ENCODE measurements at places on chromosomes 16 and 17.

GRCh38 chr16:21302898-21303528, 24.9 kb upstream of the CRYM start:
- no peak for DNase-seq

DNA sequence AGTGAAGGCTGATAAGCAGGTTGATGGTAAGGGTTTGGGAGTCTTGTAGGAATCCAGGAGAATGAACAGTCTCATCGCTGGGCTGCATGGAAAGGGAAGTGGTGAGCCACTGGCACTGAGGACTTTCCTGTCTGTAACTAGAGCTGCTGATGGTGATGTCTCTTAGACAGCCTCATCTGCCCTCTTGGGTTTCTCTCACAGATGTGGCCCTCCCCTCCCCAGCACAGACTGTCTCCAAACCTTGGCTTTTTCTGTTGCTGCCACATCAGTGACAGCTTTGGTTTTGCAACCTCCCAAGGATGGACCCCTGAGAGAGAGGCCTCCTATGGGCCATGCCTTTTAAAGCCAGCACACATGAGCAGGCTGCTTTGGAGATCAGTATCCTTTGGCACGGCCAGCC, 16.9 kb downstream of the PLCG2 start:
- no peak for DNase-seq

- no peak for DNase-seq
These were observed 155.8 kb upstream of the GSE1 start for GRCh38 chr16:85457366-85457765.

DNA sequence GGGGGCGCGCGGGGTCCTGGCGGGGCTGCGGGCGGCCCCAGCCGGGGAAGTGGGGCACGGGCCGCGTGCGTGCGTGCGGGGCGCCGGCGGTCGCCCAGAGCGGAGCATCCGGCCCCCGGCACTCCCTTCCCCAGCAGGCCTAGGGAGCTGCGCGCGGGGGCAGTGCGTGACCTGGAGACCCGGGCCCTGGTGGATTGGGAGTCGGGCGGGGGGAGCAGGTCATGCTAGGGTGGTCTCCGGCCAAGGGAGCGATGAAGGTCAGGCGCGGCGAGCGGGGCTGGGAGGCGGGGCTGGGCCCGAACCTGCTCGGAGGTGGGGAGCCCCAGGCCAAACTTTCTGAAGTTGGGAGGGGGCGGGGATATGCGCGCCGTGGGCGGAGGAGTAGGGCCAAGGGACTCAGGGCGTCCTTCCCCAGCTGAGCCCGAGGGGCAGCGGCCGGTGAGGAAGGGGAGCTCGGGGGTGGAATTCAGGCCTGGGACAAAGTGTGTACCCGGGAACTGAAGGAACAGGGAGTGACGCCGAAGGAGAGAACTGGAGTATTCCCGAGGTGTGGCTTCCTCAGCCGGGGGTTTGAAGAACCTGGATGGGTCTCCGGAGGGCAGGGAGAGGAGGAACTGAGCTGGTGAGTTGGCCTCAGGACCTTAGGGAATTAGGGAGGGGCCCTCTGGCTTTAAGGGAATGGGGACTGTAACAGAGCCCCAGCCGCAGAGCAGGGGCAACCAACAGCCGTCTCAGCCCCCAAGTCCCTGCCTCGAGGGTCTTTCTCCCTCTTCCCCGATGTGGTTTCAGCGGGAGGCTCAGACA, 589 bp downstream of the XYLT2 start:
- no peak for DNase-seq

- DNase-seq: no peak
These were observed 16.3 kb upstream of the WFIKKN2 start for GRCh38 chr17:50818921-50819657.

DNA sequence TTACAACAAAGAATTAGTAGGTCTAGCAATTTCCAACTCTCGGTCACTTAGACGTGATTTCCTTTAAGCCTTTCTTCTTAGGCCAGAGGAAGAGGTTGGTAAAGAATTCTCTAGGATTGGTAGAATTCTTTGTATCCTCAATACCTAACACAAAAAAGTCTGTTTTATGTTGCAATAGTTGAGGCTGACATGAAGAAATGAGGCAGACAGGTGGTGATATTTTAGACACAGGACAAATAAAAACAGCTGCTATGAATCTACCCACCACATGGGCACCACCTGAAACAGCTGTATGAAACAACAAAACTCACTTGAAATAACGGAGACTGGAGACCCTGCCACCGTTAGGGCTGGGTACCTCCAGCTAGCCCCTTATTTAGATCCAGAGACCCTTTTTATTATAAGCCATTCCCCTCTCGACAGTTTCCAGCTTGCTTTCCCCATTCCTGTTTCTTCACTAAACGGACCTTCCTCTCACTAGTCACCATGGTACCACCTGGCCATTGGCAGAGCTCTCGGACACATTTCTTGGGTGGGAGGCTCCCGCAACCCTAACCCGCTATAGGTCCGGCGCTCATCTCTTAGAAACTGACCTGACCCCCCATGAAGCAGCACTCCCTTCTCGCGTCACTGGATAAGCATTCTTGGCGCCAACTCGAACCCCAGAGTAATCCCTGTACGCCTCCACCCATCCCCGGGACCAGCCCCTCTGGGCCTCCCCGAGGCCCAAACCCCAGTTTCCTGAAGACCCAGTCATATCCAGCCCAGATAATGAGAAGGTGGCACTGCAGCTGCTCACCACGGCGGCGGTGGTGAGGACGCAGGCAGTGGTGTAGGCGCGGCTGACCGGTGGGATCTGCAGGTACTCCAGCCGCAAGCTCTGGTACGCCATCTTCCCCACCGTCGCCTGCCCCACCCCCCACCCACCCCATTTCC, at the start of gene DERL2:
Gene DERL2 (minus strand): TSS at position 909 of the 936 bp plus-strand sequence. CDS start 17 bp downstream, at position 892.
- no peak for DNase-seq

- DNase-seq: no peak
These were observed 1.2 kb downstream of the AQP8 start for GRCh38 chr16:25217921-25218320.

GRCh38 chr17:33481652-33482051, 188.6 kb upstream of the ASIC2 start:
- DNase-seq: no peak

DNA sequence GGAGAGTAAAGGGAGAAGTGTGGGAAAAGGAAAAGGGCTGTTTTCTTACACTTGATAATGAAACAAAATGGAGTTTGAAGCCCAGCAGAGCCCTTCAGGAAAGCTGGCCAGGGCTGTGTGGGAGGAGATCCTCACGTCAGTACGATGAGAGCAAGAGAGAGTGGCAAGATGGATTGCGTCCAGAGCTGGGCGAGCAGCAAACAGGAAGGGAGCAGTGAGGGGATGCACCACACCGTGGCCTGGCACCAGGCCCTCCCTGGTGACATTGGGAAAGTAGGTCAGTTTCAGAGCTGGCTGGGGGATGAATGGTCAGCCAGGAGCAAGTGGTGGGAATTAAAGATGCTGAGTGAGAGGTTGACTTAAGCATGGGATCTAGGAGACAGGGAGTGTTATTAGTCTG, 273.6 kb downstream of the GRIN2A start:
- DNase-seq: no peak

DNA sequence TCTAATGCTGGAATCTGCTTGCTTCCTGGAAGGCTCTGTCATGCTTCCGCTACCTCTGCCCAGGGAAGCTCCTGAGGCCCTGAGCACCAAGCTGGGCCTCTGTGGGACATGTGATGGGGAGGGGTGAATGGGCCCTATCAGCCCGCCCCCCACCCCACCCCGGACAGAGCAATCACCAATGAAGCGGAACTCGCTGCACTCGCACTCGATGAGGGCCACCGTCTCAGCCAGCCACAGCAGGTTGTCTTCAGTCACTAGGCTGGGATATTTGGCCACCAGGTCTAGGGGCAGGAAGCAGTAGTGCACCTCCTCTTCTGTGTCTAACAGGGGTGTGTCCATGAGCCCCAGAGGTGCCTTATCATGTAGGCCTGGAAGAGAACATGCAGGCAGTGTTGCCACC, 23.6 kb downstream of the KCTD19 start:
- DNase-seq: no peak

DNA sequence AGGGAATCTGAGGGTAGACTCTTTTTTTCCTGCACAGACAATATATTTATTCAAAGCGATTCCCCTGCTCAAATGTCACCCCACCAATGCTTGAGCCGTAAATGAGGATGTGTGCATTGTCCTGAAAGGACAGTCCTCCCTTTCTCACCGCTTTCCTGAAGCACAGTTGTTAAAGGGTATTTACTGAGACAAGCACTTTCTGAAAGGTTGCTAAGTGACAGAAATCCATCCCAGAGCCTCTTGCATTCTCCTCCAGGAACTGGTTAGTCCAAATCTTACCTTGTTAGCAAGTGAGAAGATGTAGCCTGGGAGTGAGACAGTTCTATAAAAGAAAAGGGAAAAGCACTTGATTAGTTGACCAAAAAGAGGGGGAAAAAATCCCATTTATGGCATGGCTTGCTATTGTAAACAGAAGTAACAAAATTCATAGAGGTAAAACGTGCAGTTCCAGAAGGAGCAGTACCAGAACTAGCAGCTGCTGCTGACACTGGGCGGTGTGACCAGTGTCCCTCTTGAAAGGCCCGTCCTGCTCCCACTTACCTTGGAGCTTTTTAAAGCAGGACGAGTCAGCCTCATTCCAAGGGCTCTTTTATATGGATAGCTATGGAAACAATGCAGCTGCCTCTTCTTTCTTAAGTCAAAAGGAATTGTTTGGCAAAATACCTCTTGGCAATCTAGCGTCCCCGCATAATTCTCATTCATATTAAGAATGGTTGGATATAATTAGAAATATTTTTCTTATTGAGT, at the start of gene MYH2:
Gene MYH2 (minus strand): TSS at position 563 of the 747 bp plus-strand sequence. CDS start 1,738 bp downstream, outside the sequence.
- DNase-seq: no peak

DNA sequence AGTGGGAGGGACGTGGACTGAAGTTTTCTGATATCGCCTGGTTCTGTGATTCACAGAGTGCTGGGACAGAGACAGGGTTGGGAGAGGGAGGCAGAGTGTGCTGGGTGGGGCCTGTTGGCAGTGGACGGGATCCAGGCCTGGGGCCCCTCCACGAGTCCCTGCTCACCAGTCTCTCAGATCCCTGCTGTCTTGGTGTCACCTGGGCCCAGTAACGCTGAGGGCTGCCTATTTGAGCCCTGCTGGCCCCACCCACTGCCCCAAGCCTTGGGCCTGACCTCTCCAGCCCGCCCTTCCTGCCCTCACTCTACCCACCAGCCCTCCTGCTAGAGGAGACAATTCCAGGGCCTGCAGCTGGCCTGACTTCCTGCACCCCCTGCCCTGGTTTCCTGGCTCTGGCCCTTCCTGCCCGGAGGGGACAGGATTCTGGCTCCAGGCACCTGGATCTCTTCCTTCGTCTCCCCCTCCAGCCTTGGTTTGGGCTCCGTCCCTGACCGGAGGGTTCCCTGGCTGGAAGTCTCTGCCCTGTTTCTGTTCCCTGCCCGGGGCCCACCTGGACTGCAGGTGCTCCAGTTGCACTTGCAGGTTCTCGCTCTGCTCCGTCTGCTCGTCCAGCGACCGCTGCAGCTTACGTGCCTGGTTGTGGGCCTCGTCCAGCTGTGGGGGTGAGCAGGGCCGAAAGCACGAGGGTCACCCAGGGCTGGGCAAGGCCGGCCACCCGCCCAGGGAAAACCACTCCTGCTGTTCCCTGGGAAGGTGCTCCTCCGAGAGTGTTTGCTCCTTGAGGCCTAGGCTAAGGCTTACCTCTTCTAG, 21.4 kb downstream of the CCDC102A start:
- DNase-seq: no peak

DNA sequence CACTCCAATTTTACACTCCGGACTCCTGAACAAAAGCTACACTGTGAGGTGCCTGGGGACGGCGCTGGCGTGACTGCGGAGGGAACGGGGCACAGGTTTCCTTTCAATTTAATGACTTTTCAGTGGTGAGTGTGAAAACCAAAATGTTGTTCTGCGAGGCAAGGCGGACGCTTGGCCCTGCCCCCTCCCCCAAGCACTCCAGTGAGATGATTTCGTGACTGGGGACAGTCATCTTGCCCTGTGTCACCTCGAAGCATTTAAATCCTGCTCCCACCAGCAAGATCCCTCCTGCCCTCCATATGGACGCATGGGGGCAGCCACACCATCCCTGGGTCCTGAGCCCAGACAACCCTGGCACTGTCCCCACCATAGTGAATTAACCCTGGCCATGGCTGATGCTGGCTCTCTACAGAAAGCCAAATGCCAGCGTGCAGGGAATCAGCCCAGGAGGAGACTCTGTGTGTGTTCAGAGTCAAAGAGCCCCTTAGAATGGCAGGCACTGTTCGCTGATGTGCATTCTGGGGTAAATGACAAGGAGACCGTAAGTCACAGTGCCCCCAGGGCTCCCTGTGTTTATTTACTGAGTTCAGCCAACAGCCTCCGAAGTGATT, 41.0 kb downstream of the C16orf95 start:
- DNase-seq: no peak

DNA sequence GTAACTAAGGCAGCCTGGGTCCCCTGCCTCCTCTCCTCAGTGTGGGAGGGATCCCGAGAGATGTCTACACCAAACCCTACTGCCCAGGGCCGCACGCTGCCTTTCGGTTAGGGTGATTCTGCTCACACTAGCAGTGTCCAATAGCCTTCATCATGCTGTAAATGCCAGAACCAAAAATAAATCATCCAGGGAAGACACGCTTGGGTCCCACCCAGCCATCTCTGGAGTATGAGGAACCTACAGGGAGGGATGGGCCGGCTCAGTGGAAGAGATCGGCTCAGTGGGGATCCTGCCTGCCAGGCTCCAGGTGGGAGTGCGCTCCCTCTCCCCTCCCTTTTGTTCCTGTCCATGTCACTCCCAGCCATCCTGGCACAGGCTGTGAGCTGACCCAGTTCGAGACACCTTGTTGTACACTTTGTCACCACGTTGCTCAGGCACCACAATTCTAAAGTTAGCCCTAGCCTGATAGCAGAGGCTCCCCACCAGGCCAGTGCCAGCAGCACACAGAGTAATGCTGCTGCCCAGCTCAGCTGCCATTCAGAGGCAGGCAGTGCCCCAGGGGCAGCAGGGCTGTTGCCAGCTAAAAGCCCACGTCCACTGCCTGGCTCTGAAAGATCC, 24.5 kb downstream of the PEMT start:
- no peak for DNase-seq

DNA sequence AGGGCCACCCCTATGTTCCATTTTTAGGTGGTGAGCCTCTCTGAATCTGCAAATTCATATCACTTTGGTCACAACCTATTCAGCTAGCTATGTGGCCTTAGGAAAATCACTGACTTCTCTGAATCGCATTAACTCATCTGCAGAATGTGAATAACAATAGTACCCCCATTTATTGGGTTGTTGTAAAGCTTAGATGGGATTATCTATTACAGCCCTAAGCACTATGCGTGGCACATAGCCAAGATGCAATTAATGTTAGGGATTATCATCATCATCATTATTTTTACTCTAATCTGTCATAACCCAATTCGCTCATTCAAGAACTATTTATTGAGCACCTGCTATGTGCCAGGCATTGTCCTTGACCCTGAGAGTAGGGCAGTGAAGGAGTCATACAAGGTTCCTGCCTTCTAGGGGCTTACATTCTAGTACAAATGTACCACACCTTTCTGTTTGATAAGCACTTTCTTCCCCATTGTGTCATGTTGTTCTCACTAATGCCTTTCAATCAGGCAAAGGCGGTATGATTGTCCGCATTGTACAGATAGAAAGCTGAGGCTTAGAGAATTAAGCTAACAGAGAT, 38.5 kb downstream of the CHD9 start:
- DNase-seq: no peak

- DNase-seq: no peak
These were observed 35.8 kb downstream of the AMFR start for GRCh38 chr16:56389554-56389953.

Data from NCI-H1048 (cell line).